ENCODE measurements at places on chromosomes 7 and 10.

- no peak for DNase-seq
Observed at GRCh38 chr7:78634093-78634492, 819.4 kb downstream of the MAGI2 start.

- DNase-seq, result no peak
Observed at GRCh38 chr7:711093-711921, 15.2 kb upstream of the DNAAF5 start.

GRCh38 chr10:24762966-24763623, 39.4 kb upstream of the ARHGAP21 start:
- DNase-seq, result peak; percentile 52

DNA sequence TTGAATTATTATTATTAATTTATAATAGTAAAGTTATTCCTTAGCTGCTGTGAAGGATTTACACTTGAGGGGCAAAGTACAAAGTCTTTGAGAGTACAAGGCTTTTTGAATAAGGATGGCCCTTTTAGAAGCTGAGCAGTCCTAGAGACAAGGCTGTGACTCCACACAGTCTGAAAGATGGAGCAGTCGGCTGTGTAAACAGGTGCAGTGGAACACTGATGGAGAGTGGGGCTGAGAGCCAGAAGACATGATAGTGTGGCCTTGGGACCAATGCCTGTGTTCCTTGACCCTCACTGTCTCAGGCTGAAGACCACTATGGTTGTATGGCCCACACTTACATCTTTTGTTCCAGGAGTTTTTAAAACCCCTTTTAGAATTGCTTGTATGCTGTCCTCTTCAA, 311.2 kb upstream of the PHF14 start:
- DNase-seq, result no peak

- peak; percentile 52 for DNase-seq
Observed at GRCh38 chr10:182441-183201, 47.4 kb downstream of the ZMYND11 start.
